ENCODE measurements at places on chromosomes 2 and 18.

GRCh38 chr2:82879803-82880202 is 1579.3 kb downstream of the SUCLG1 start:
- no peak for DNase-seq

GRCh38 chr2:186426153-186427016 is 59.7 kb upstream of the ZC3H15 start:
- no peak for DNase-seq

DNA sequence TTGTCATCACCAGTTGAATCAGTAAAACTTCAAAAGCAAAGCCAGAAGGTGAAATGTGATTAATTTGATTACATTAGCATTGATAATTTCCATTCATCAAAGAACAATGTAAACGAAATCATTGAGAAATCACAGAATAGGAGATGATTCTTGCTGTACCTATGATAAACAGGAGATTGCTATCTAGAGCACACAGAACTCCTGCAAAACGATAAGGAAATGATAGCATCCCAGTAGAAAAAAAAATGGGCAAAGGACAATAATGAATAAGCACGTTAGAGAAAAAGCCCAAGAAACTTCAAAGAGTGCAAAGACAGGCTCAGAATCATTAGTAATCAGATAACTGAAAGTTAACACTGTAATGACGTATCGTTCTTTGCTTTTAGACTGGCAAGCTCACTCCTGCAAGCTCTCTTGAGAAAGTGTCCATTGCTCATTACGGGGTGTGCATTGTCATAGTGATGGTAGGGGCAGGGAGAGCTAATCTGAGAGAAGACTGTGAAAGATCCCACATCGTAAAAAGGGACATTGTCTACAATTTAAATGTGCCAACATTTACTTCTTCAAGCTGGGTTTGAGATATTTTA is 143.6 kb downstream of the SPP2 start:
- DNase-seq, result no peak

- DNase-seq, result no peak
Observed at GRCh38 chr2:232329716-232330067, 48.9 kb upstream of the ALPP start.

DNA sequence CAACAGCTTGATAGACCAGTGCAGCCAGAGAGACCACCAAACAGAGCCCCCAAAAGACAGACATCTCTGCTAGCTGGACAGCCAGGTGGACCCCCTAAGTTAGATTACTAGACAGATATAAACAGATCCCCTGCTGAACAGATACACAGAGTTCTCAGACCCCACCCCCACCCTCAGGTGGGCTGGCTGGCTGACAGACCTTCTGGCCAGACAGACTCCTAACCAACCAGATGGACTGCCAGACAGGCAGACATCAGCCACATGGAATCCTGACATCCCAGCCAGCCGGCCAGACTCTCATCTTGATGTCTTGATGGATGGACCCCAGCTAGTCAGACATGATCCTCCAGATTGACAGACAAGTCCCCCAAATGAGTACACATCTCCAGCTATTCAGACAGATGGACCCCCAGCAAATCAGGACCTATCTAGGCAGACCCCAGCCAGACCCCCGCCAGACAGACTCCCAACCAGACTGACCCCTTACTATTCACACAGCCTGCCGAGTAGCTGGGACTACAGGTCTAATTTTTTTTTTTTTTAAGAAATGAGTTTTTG is 18.0 kb downstream of the PTPN18 start:
- no peak for DNase-seq

DNA sequence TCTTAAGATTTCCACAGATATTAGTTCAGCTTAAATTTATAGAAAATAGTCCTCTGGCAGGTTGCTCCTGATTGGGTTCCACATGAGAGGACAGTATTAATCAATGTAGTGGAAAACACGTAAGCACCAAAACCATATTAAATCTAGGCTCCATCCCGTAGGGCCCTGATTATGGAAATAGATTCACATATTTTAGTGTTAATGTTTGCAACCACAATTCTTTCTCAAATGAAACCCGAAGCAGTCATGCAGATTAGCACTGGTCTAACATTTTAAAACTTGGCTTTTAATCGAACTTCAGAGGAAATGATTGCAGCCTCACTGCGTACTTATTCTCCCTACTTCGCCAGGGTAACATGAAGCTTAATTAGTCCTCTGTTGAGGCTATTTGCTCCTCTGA is 60.9 kb downstream of the METTL4 start:
- DNase-seq, result no peak

- DNase-seq, result no peak
Observed at GRCh38 chr2:231640241-231640640, 47.6 kb downstream of the TEX44 start.

- peak; percentile 18 for DNase-seq
Observed at GRCh38 chr2:240733803-240734495, 42.3 kb downstream of the AQP12A start.

GRCh38 chr2:224893848-224894247 is 148.4 kb downstream of the DOCK10 start:
- DNase-seq, result no peak

GRCh38 chr2:74619651-74620297 is 28.4 kb downstream of the M1AP start:
- DNase-seq, result no peak

- no peak for DNase-seq
Observed at GRCh38 chr18:39487932-39488331, 1922.3 kb upstream of the CELF4 start.

DNA sequence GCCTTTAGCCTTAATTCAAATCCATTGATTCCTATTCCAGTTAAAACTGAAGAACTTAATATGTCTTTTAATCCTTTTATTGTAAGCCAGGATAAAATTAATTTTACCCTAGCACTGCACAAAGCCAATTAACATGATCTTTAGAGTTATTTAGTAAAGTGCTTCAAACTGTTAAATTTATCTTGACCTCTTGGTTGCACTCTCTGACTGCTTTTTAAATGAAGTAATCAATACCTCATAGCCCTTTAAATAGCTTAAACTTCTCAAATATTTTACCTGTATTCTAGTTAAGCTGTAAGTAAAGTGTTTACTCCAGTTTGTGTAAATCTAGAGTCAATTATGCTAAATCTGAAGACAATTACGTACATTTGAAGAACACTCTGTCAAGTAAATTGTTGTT is 221.0 kb downstream of the WDR7 start:
- no peak for DNase-seq

GRCh38 chr18:32157580-32157979 is 32.3 kb upstream of the MEP1B start:
- no peak for DNase-seq

- DNase-seq, result no peak
Observed at GRCh38 chr2:85929096-85930050, 40.6 kb upstream of the ST3GAL5 start.

DNA sequence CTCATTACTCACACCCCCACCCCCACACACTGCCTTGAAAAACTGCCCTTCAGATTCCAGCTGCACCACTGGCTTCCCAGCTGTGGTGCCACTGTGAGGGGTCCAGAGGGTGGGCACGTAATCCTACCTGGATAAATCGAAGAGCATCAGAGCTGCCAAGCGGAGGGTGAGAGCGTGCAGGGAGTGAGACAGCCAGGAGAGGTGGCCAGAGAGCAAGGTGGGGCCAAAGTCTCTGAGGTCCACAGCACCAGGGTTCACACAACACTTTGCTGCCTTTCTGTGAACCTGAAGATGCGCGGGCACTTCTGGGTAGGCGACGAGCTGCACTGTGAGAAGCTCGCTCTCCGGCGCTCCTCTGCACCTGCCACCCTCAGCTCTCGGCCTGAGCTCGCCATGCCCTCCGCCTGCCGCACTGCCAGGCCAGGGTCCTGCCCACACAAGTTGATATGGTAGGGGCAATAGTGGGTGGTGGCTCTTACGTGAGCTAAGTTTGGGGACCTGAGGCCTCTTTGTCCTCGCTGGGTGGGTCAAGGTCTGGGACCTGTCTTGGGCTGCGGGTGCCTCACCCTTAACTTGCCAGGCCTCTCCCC is 83.9 kb downstream of the MARCO start:
- no peak for DNase-seq

Data from activated CD4-positive, alpha-beta T cell treated with anti-CD3 and anti-CD28 coated beads, Interleukin-2, amount 50 U/mL, for 48 hours (primary cell).